Activated T-helper 1 cell treated with Interleukin-2 at 50 U/mL for 16 hours (primary cell): ENCODE measurements at places on chromosomes 2 and 18.
A peak's percentile ranks its signal among the peaks of the same experiment; 100 is the strongest.

DNA sequence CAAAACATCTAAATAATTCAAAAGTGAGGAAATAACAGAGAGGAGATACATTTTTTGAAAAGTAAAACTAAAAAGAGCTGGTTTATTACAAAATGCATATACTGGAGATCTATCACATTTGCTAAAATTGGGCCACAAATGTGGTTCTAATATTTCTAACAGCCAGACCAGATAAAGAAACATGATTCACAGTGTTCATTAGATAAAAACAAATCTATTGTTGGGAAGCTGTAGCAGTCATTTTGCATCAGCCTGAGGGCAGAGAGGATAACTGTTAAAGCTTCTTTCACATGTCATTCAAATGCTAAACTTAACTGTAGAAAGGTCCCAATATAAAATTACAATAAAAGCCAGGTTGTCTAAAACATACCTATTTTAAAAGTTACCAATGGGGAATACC is 148.3 kb downstream of the GULP1 start:
- no peak for DNase-seq

DNA sequence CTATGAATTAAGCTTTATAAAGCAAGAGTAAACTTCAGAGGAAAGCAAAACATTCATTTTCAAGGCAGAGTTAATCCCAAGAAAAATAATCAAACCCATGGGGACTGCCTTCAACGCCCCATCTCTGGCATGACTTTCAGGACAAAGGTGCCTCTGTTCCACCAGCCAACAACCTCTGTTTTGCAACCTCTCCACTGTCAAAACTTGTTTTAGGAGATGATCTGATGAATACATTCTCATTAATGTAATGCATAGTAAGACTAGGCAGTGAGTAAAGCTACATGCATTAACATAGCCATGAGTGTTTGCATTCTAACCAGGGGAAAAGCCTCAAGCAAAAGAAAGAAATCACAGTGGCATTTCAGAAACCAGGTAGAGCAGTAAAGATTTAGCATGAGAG is 357.0 kb downstream of the FBXO15 start:
- no peak for DNase-seq

DNA sequence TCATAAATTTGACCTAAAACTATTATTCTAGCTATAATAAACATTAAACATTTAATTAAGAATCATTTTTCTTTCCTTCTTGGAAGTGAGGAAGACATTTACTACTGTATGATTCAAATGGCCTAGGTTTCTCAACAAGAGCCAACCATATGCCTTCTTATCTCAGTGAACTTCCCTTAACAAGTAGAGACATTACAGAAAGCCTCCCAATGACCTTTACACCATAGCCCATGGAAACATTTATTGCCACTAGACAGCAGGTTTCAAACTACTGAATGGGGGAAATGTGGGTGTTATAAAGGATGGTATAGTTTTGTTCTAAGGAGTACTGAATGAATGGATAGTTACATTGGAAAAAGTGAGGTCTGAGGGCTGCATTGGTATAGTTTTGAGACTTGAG is 349.4 kb upstream of the SPRED2 start:
- no peak for DNase-seq

- DNase-seq: no peak
These were observed 115.8 kb upstream of the MGAT5 start for GRCh38 chr2:134138115-134138514.

DNA sequence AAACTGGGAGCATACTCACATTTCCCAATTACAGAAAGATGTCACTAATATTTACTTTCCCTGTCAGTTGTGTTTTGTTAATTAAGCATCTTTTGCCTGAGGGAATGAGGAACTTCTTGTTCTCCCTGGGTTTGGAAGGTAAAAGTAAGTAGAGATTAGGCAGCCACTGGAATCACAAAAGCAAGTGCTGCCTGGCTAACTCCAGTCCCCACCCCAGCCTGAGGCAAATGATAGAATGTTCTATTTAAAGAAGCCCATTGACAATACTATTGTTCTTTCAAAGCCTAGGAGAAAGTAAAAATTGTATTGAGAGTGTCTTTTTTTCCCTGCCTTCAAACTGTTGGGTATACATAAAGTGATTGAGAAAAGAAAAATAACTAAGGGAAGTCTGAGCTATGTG is 93.8 kb downstream of the MBD2 start:
- no peak for DNase-seq

DNA sequence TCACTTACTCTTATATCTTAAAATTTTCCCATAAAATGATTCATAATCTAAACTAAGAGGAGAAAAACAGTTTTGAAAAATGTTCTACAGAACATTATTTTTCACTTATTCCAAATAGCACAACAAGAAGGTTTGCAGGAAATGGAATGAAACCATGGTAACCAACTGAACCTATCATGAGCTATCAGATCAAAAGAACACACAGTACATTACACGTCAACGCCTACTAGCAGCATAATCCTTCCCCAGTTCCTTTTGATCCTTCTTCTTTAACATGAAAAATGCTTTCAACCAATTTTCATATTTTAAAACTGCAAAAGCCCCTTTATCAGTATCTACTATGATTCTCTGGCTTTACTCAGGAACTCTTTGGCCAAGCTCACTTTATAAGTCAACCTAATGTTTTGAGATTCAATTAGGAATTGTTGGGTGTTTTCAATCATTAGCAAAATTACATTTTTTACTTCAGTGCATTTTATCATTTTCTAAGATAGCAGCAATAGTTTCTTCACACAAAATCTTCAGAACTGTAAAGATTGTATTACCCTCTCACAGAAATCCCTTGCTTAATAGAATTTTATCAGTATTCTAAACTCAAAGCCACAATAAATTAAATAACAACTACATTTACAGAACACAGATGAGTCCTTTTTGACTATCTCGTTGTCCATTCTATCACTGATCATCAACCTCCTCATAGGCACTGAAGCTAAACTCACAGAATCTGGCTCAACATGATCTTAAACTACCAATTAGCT is 102.5 kb downstream of the CHN1 start:
- no peak for DNase-seq

- DNase-seq: no peak
These were observed 12.3 kb downstream of the TOGARAM2 start for GRCh38 chr2:28993206-28993960.

GRCh38 chr2:160498137-160498536 is 4.5 kb upstream of the RBMS1 start:
- no peak for DNase-seq

DNA sequence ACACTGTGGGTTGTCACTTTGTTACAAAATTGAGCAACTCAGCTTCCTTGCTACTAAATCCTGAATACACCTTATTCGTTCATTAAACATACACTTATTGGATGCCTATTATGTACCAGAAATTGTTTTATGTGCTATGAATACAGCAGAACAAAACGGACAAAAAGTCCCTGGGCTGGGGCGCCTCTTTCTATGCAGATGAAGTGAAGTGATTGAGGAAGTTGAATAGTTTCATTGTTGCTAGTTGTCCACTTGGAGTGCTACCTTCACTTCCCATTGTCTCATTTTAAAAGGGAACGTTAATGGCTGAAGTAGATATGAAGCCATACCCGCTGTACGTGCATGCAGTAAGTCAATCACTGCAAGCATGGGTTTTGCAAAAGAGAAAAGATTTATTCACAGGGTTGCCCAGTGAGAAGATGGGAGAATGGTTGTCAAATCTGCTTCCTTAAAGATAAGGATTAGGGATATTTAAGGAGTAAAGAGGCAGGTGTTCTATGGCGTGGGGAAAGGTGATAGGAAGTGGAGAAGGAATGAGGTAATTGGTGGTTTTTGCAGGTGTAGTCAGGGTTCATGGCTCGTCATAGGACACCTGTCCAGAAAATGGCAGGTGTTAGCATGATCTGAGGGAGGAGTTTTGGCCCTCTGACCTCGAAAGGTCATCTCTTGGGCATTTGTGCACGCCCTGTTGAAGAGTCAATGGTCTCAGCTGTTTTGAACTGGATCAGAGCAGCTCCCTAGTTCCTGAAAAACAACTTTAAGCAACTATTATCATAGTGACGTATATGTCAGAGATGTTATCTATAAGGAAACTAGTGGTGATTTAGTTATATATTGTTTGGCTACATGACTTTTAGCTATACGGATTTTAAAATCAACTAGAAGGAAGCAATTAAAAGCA is 23.5 kb downstream of the TRPM8 start:
- no peak for DNase-seq

DNA sequence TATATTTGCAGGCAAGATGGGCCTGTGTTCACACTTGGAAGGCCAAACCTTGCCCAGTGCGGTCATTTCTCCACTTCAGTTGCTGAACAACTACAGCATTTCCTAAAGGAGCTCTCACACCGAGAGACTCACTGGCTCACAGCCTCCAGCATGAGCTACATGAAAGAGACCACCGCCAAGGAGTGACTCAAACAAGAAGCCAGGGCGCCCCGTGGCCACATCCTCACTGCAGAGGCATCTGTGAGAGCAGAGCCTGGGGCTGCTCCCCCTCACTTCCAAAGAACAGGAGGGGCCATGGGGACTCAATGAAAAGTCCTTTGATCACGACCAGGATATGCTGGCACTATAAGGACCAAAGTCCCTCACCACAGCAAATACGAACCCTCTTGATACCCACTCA is 50.0 kb downstream of the TMEM163 start:
- DNase-seq: peak; percentile 80

DNA sequence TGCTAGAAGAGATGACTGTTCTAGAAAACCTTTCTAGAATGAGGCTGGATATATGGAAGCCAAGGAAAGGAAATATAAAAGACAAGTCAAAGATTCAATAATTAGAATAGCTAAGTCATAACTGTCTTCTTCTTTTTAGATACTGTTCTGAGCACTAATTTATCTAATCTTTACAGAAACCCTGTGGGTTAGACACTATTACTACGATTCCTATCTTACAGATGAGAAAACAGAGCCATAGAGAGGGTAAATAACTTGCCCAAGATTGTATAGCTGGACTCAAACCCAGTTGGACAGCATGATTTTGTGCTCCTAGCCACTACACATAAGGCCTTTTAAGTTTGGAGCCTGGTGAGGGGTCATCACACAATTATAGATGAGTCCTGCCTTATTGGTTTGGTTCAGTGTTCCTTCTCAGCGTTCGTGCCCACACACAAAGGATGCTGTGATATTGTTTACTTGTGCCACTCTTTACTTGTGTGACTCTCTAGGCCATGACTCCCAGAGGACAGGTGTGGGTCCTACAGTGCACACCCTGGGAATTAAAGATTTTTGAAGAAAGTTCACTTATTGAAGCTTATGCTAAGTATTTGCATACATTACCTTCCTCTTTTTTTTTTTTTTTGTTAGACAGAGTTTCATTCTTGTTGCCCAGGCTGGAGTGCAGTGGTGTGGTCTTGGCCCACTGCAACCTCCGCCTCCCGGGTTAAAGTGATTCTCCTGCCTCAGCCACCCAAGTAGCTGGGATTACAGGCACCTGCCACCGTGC is 153.7 kb downstream of the PRKCE start:
- no peak for DNase-seq

DNA sequence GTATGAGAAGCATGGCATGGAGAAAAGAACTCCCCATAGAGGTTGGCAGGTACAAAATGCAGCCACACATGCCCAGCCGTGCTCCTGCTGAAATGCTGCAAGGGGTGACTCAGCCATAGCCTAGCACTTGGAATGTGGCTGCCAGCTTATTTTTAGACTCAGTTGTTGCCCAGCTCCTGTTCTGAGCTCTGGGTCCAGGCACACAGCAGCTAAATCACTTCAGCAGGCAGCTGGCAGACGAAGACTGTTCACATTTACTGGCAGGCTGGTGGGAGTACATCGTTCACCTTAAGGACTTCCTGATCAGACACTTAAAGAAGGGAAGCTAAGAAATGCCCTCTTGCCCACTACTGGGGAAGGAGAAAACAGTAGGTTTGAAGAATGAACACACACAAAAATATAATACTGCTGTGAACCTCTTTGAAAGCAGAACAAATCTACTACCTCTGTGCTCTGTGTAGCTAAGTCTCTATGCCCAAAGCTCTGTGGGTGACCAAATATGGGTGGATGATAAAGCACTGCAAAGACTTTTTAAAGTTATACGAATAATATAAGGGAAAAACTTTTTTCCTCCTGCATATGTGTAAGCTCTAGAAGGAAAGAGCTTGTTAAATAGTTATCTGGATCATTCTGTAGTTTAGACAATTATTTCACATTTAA is 146.1 kb downstream of the LNPK start:
- no peak for DNase-seq

GRCh38 chr2:147698166-147698565 is 146.7 kb upstream of the ACVR2A start:
- DNase-seq: no peak

GRCh38 chr2:42964439-42965083 is 172.2 kb upstream of the HAAO start:
- no peak for DNase-seq

GRCh38 chr2:46481198-46482193 is 2.1 kb downstream of the TMEM247 start:
- DNase-seq: no peak

DNA sequence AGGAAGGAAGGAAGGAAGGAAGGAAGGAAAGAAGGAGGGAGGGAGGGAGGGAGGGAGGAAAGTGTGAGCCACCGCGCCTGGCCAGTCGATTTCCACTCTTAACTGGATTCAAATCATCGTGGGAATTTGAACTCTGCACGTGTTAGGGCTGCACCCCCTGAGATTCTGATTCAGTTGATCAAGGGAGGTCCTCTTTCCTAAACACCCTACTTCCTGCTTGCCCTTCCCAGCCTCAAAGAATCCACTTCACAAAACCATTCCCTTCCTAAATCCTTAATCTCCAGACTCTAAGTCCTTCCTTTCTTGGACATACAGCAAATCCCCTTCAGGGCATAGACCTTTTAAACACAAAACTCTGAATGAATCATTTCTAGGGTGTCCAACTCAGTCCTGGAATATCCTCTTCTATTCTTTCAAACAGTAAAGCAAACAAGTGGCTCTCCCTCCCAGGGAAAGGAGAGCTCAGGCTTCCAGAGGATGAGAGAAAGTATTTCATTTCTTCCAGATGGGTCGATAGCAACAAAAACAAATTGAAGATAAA is 68.2 kb upstream of the MBOAT2 start:
- DNase-seq: no peak

- DNase-seq: no peak
These were observed 32.1 kb upstream of the DYNAP start for GRCh38 chr18:54558609-54559585.
